ENCODE measurements at places on chromosomes 6 and 20.
A peak's percentile ranks its signal among the peaks of the same experiment; 100 is the strongest.

DNA sequence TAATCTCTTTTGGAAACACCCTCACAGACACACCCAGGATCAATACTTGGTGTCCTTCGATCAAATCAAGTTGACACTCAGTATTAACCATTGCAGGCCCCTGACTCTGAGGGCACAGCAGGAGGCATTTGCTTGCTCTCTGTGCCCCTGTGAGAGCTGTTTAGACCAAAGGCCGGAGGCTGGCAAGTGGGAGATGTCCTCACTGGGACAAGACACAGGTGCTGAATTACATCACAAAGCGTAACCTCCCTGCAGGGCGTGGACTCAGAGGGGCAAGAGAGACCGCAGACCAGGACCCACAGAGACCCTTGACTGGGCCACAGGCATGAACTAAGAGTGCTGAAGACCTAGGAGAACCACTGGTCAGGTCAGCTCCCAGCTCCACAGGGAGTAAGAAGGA lies at the start of gene CST8:
Gene CST8 (plus strand): TSS at position 301 of the 400 bp plus-strand sequence. CDS start 551 bp downstream, outside the sequence.
- DNase-seq, result no peak

GRCh38 chr6:89987830-89988229 lies 93.6 kb downstream of the GJA10 start:
- DNase-seq, result no peak

- no peak for DNase-seq
Measured at GRCh38 chr6:116563830-116564229, 7.5 kb upstream of the RWDD1 start.

GRCh38 chr6:14089224-14089623 lies 28.3 kb upstream of the CD83 start:
- no peak for DNase-seq

DNA sequence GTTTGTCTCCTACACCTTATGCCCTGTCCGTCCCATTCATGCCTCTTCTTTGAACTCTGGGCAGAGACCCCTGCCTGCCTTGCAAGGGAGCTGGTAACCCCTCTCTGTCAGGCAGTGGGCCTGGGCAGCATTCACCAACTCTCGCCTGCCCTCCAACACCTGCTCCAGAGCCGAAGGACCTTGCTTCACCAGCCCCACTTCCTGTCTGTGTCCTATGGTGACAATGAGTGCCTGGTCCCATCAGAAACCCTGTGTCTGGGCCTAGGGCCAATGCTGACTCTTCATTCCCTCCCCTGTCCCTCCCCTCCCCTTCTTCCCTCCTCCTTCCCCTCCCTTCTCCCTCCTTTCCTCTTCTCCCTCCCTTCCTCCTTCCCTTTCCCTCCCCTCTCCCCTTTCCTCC lies 22.8 kb upstream of the PCMTD2 start:
- DNase-seq, result no peak

DNA sequence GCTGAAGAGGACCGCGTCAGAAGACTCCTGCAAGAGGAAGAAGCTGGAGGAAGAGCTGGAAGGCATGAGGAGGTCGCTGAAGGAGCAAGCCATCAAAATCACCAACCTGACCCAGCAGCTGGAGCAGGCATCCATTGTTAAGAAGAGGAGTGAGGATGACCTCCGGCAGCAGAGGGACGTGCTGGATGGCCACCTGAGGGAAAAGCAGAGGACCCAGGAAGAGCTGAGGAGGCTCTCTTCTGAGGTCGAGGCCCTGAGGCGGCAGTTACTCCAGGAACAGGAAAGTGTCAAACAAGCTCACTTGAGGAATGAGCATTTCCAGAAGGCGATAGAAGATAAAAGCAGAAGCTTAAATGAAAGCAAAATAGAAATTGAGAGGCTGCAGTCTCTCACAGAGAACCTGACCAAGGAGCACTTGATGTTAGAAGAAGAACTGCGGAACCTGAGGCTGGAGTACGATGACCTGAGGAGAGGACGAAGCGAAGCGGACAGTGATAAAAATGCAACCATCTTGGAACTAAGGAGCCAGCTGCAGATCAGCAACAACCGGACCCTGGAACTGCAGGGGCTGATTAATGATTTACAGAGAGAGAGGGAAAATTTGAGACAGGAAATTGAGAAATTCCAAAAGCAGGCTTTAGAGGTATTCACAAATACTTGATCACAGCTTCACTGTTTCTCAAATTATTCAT lies 8.9 kb upstream of the SNRNP48 start:
- no peak for DNase-seq

- DNase-seq, result no peak
Measured at GRCh38 chr6:152854086-152854795, 103.6 kb downstream of the VIP start.

DNA sequence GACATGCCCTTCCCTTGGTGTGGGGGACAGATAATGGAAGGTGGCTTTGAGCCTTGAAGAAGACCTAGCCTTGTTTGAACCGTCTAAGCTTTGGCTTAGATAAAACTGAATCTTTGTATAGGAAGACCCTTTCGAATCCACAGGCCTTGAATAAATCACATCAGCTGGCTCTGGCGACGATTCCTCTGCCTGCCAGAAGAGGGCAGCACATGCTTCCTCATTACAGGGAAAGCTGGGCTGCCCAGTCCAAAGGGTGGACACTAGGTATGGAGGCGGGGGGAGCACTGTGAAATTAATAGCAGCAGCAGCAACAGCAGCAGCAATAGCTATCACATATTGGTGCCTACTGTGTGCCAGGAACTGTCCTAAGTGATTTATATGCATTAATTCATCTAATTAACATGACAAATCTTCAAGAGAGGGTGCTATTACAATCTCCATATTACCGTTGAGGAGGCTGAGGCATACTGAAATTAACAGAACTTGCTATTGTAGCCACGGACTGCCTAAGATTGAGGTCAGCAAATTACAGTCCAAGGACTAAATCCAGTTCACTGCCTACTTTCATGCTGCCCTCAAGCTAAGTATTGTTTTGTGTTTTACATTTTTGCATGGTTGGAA lies 85.1 kb downstream of the CLIC5 start:
- peak; percentile 81 for DNase-seq

DNA sequence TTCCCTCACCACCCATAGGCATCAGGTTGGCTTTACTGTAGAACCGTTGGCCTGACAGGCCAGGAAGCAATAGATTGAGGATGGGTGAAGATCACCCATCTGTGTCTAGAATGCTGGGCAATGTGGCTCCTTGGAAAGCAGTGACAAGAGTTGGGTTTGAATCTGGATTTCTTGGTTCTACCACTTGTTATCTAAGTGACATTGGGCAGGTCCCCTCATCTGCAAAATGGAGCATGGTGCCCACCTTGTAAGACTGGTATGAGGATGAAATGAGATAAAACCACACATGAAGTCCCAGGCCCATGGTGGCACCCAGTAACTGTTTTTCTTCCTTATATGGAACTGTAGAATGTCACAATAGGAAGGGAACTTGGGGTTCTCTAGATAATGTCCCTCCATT lies 22.6 kb upstream of the SIRPB2 start:
- DNase-seq, result no peak

DNA sequence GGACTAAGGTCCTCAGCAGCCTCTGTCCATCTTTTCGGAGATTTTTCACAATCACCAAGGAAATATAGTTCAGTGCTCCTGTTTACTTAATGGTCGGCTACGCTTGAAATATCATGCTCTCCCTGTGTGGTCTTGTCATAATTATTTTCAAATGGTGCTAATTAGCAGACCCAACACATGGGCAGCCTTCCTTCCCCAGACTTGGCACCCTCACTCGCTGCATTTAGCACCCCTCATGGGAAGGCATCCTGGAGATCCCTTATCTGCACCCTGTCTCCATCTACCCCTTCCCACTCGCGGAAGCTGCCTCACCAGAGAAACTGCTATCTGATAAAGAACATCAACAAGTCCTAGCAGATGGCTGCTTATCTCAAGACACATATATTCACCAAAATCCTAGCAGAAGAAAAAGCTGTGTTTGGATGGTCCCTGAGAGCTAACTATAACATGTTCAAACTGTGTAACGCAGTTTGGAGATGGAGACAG lies 131.0 kb upstream of the ESR1 start:
- no peak for DNase-seq

- no peak for DNase-seq
Measured at GRCh38 chr6:21437581-21437980, 156.0 kb upstream of the SOX4 start.

GRCh38 chr6:134512981-134513391 lies 195.1 kb upstream of the SGK1 start:
- no peak for DNase-seq

- no peak for DNase-seq
Measured at GRCh38 chr20:5369629-5370028, 52.9 kb upstream of the PROKR2 start.

- peak; percentile 41 for DNase-seq
Measured at GRCh38 chr6:159931112-159931511, 37.8 kb upstream of the IGF2R start.

DNA sequence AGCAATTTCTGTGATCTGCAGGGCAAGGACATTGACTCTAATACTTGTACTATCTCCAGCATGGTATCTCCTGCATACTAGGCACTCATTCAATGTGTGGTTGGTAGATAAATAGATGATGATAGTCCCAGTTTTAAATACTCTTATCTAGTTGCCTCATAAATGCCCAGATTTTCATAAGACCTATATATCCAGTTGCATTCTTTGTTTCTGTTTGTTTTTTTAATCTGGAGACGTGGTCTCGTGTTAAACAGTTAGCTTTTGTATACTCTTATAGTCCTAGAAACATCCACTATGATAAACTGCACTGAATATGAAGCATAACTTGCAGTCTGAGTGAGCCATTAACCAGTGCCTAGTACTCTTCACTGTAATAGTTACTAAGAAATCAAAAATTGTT lies 35.5 kb upstream of the SUMO4 start:
- no peak for DNase-seq

GRCh38 chr20:23151885-23152284 lies 65.8 kb upstream of the CD93 start:
- peak; percentile 17 for DNase-seq

DNA sequence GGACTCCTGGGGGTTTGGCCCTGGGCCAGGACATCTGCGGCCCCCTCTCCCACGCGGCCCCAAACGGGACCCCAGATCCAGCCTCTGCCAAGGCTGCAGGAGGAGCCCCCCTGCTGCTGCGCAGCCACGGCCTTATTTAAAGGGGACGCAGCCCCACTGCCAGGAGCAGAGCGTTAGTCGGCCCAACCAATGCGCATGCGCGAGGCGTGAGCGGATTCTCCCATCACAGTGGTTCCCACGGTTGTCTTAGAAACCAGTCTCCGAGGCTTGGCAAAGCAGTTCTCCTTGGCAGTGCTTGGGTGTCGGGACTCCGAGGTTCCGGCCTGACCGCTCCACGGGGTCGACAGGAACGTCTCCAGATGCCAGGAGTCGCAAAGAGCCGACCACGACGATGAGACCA lies 288.3 kb upstream of the ZNF337 start:
- peak; percentile 63 for DNase-seq

- no peak for DNase-seq
Measured at GRCh38 chr6:4139272-4139671, 3.9 kb upstream of the ECI2 start.

- DNase-seq, result no peak
Measured at GRCh38 chr6:102402635-102403329, 1009.3 kb downstream of the GRIK2 start.

DNA sequence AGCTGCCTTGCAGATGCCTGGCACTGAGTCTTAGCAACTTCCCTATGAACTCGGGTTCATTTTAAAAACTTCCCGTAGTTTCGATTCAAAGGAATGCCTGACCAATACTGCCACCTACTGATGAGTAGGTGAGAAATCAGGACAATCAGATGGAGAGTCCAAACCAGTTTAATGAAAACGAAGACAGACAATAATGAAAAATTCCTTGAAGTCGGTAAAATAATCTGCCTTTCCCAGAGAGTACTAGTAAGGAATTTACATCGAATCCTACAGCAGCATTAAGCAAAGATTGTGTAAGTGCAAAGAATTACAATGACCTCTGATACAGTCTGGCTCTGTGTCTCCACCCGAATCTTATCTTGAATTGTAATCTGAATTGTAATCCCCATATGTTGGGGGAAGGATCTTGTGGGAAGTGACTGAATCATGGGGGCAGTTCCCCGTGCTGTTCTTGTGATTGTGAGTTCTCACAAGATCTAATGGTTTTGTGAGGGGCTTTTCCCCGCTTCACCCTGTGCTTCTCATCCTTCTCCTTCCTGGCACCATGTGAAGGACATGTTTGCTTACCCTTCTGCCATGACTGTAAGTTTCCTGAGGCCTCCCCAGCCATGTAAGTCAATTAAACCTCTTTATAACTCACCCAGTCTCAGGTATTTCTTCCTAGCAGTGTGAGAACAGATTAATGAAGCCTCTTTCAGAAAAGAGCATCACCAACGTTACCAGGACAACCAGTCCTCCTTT lies 134.4 kb downstream of the ARHGAP18 start:
- DNase-seq, result no peak

- no peak for DNase-seq
Measured at GRCh38 chr20:44350567-44350966, 4.9 kb upstream of the HNF4A start.

GRCh38 chr6:85065831-85066230 lies 301.4 kb upstream of the TBX18 start:
- DNase-seq, result no peak

DNA sequence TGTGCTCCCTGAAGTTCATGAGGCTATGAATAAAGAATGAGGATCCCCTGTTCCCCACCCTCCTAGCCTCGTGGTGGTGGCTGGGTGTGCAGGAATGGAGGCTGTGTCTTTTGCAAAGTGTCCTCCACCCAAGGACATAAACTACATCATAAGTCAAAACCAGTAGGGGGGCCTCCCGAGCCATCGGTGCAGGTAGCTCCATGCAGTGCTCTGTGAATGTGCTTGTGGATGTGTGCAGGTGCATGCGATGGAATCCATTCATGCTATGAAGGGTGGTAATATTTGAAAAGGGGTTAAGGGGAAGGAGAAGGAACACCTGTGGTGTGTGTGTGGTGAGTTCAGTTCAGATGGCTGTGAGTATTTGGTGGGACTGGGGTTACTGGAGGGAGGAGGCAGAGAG lies 197.3 kb downstream of the NRN1 start:
- DNase-seq, result no peak

GRCh38 chr20:56974499-56975250 lies 291.8 kb downstream of the BMP7 start:
- DNase-seq, result peak; percentile 42

- no peak for DNase-seq
Measured at GRCh38 chr20:53626584-53626983, 32.9 kb upstream of the ZNF217 start.

- no peak for DNase-seq
Measured at GRCh38 chr6:84204011-84204410, 23.4 kb downstream of the CEP162 start.

DNA sequence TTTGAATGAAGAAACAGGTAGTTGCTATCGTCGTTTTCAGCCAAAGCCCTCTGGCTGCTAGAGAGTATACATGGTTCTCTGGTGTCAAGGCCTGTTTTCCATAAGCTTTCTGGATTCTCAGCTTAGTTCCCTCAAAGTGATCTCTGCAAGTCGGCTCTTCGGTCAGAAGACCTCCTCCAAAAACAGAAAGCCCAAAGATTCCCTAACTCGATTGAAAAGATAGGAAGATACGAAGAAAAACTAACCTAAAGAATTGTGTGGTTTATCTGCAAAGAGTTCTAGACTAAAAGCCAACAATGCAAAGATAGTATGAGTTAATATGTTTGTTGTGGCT lies 545 bp upstream of the ASCC3 start:
- no peak for DNase-seq

Measured in stimulated activated CD8-positive, alpha-beta memory T cell treated with anti-CD3 and anti-CD28 coated beads, Interleukin-4, amount 100 ng/mL, for 48 hours (primary cell).